ENCODE measurements at places on chromosomes 1 and 21.

GRCh38 chr1:31397360-31398095 is 15.5 kb upstream of the SERINC2 start:
- no peak for DNase-seq

DNA sequence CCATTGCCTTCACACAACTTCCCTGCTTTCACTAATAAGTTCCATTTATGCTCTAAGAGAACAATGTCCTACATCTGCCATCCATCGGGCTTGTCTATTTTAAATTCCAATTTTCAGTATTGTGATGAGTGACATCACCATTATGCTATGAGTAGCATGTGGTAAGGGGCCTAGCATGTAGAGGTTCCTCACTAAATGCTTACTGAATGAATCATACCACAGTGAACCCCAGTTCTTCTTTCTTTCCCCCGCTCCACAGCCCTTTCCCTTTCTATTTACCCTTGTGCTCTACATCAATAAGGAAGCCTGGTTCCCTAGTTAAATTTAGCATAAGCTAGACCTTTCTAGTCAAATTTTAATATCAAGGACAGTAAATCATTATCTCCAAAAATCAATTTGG is 195.0 kb upstream of the RGS18 start:
- no peak for DNase-seq

- no peak for DNase-seq
Observed at GRCh38 chr1:246573491-246573890, 7.2 kb downstream of the CNST start.

DNA sequence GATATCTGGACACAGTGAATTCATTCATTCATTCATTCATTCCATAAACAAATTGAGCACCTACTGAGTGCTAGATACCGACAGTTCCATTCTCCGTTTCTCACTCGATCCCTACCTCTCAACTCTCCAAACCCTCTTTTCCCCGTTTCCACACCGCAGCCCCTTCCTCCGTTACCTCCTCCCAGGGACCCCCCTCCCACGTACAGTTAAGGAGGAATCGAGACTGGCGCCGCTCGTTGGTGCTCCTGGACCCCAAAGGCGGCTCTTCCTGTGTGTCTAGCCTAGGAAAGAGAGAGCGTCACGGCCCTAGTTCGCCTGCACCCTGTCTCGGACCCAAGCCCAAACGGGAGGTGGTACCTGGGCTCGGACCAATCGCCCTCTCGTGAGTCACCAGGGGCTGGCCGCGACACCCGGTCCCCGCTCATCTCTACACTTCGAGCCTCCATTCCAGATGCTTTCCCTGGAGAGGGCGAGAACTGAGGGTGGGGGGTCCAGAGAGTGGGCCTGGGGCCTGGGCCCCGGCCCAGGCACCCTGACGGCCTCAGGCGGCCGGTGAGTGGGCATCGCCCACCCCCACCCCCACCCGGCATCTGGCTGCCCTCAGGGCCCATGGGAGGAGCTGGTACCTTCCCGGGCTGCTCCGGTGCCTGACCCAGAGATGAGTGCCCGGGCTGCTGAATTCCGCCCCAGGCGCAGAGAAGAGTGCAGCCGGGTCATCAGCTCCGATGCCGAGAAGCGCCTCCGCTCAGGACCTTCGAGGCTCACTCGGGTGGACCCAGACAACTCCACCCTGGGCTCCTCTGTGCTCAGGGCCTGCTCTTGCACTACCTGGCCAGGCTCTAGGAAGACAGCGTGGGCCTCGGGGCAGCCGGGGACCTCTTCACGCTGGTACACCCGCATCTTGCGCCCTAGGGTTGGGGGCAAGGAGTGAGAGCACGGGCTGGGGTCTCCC is 4.9 kb downstream of the ARHGEF19 start:
- DNase-seq: no peak

- DNase-seq: no peak
Observed at GRCh38 chr1:21824926-21825325, 12.9 kb downstream of the LDLRAD2 start.

GRCh38 chr1:59110271-59110670 is 186.6 kb upstream of the FGGY start:
- DNase-seq: no peak

GRCh38 chr1:36553591-36554322 is 71.0 kb upstream of the CSF3R start:
- peak; percentile 28 for DNase-seq

DNA sequence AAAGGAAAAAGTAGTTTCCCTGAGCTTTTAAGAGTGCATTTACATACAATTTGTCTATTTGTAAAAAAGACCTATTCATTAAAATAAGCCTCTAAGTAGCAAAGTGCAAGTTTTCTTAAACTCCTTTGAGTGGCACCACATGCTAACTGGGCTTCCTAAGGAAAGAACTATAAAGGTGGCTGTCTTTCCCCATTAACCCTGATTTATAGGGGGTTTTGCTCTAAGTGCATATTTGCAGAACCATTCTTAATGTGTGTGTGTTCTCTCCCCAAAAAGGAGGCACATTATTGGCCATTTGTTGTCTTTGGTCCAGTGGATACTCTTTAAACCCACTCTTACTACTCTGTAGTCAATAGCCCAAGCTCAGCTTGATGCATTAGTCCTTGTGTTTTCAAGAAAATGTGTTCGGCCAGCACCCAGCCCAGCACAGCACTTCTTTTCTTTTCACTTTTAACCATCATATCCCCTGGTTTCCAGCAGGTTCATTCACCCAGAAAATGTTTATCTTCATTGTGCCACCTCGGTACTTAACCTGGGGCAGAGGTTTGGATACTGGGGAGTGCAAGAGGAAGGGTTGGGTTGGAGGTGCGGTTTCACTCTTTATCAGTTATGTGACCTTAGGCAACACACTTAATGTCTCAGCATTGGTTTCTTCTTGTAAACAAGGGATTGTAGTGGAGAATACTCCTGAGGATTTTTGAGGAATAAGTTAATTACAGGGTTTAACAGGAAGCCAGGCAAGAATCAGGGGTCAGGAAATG is 161.9 kb upstream of the UBE2U start:
- no peak for DNase-seq
